ENCODE measurements at places on chromosomes 12 and 14. TPM values are rescaled to one million over a fixed set of nuclear protein-coding genes. Genes with fewer than 3 reads are reported as not detected.

The RERG gene
- not detected for total RNA-seq

The SYCP3 gene
- 0.09 TPM for total RNA-seq

The TAS2R20 gene
- total RNA-seq: 1.9 TPM

The CIROP gene
- not detected for total RNA-seq

The CMAS gene
- 23.6 TPM for total RNA-seq

The LYZ gene
- not detected for total RNA-seq

The GPR135 gene
- total RNA-seq: 0.72 TPM

The SRRM4 gene
- total RNA-seq: not detected

The RNASE7 gene
- not detected for total RNA-seq

The MYF6 gene
- total RNA-seq: not detected

The A2ML1 gene
- total RNA-seq: not detected

The MANSC1 gene
- total RNA-seq: 3.5 TPM

The HOXC13 gene
- total RNA-seq: not detected

The SIX4 gene
- 2.4 TPM for total RNA-seq

The LTBP2 gene
- 214 TPM for total RNA-seq

The ACSS3 gene
- 0.19 TPM for total RNA-seq

The SERPINA9 gene
- total RNA-seq: not detected

The WSCD2 gene
- total RNA-seq: not detected

The KRT74 gene
- total RNA-seq: not detected

The NRXN3 gene
- total RNA-seq: 3.3 TPM

The MUCL1 gene
- total RNA-seq: not detected

The KLHL42 gene
- total RNA-seq: 23.2 TPM

The ANAPC7 gene
- total RNA-seq: 56.6 TPM

The KRT2 gene
- total RNA-seq: not detected

The ESRRB gene
- not detected for total RNA-seq

The KLHL33 gene
- total RNA-seq: not detected

The AMN1 gene
- total RNA-seq: 13.0 TPM

The CD163L1 gene
- total RNA-seq: 3.8 TPM

The TSPAN11 gene
- 0.09 TPM for total RNA-seq

The SCN8A gene
- 5.7 TPM for total RNA-seq

The C12orf56 gene
- under 0.01 TPM for total RNA-seq

The CD27 gene
- 0.09 TPM for total RNA-seq

The KLC1 gene
- 180 TPM for total RNA-seq

The RPGRIP1 gene
- not detected for total RNA-seq

The PRPH gene
- 0.19 TPM for total RNA-seq

The POTEG gene
- total RNA-seq: not detected

The CLEC14A gene
- 286 TPM for total RNA-seq

The FOXG1 gene
- not detected for total RNA-seq

All from endothelial cell of coronary artery (primary cell).